AG08396 (cell line): ENCODE measurements at places on chromosomes 5 and 9.

DNA sequence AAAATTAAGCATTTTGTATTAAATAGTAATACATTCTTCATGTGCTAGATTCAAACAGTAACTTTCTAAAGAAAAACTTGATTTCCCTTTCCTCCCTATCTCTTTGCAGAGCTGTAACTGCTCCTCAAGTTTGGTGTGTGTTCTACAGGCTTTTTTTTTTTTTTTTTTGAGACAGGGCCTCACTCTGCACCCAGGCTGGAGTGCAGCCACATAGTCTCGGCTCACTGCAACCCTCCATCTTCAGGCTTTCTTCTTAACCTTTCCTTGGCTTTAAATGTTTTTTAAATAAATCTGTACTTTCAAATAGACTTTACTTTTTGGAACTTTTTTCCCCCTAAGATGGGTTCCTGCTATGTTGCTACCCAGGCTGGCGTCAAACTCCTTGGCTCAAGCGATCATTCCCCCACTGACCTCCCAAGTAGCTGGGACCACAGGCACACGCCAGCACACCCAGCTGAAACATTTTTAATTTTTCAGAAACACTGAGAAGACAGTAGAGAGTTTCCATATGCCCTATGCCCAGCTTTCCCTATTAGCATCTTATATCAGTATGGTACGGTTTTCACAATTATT lies 9.1 kb downstream of the NDFIP1 start:
- DNase-seq, result no peak

DNA sequence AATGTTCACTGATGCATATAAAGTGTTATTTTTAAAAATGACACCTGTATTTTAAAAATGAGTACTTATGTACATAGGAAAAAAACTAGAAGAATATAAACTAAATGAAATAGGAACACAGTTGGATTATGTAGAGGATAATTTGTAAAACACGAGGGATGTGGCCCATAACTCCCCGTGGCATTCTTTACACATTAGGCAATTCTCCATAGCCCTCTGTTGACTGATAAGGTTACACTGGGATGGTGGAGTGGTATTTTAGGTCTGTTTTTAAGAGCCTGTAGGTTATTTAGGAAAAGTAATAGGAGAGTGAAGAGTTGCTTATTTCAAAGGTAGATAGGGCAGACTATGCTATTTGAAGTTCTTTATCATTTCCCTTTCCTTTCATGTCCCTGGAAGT lies 1.8 kb downstream of the CAVIN4 start:
- no peak for DNase-seq

- no peak for DNase-seq
These were observed 54.1 kb downstream of the SPEF2 start for GRCh38 chr5:35671541-35672295.

DNA sequence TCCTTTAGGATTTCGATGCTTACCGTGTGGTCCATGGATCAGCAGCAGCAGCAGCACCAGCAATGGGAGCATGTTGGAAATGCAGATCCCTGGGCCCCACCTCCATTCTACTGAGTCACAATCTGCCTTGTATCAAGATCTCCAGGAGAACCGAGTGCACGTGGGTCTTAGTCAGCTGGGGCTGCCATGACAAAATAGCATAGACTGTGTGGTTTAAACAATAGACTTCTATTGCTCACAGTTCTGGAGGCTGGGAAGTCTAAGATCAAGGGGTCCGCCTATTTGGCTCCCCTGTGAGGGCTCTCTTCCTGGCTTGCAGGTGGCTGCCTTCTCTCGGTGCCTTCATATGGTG lies 1.3 kb upstream of the PROP1 start:
- DNase-seq, result peak; percentile 33

- no peak for DNase-seq
These were observed 709 bp upstream of the GAPT start for GRCh38 chr5:58490402-58491050.

- no peak for DNase-seq
These were observed 125.5 kb upstream of the LIFR start for GRCh38 chr5:38681966-38682365.

DNA sequence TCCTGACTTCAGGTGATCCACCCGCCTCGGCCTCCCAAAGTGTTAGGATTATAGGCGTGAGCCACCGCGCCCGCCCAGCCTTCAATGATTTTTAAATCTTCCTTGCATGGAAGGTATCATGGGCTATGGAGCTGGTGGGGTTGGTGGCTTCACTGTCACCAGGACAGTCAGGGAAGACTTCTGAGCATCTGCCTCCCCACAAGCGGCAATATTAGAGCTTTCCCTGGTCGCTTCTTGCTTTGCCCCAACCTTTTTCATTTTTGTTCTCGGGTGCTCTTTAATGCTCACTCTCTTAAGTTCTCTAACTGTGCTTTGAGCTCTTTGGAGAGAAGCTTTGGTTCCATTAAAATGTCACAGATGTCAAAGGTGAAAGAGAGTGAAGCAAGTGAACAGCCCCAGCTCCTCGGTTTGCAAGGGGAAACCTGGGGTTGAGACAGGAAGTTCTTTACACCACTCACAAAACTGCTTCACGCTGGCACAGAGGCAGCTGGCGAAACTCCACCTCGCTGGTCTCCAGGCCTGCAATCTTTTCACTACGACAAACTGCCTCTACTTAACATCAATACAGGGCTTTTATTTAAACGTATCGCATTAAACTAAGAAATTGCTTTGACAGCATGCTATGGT lies 142.5 kb upstream of the RETREG1 start:
- DNase-seq, result no peak

- no peak for DNase-seq
These were observed 58.2 kb downstream of the ADAMTS2 start for GRCh38 chr5:179287071-179287470.

DNA sequence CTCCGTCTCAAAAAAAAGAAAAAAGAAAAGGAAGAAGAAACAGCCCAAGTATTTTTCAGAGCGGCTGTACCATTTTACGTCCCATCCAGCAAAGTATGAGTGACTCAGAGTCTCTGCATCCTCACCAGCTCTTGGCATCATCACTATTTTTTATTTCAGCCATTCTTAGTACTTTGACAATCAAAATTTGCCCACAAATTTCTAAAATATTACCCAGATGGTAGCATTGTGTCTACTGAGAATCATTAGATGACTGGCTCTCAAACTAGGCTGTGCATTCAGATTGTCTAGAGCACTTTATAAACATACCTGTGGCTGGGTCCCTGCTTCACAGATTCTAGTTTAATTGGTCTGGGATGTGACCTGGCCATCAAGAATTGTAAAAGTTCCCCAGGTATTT lies 21.6 kb upstream of the MELK start:
- no peak for DNase-seq

DNA sequence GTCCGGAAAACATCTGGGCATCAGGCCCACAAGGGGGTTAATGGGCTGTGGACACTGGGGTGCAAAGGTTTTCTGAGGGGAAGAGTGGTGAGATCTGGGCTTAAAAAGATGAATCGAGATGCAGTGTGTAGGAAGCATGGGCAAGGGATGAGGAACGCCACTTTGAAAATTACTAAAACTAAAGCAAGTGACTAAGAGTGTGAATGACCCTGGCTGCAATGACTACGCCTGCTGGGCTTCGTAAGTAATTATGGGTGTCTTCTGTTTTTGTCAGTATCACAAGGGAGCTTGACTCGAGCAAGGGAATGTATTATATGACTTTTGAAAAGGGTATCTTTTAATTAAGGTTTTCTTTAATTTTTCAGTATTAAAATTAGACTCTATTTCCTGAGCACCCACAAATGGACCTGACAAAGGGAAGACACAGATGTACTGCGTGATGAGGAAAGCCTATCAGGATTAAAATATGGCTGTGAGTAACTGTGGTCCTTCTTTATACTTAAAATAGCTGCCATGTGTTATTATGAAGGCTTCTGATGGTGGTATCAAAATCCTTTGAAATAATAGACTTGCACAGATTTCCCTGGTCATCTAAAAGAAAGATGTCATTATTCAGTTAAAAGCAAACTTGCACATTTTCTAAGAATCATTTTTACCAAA lies 4.2 kb downstream of the CTXN3 start:
- DNase-seq, result no peak

GRCh38 chr9:134698111-134698510 lies 56.5 kb downstream of the COL5A1 start:
- DNase-seq, result no peak

GRCh38 chr9:1173211-1173610 lies 123.1 kb downstream of the DMRT2 start:
- no peak for DNase-seq

- no peak for DNase-seq
These were observed 58.3 kb upstream of the LHFPL2 start for GRCh38 chr5:78706825-78707224.

GRCh38 chr5:73826301-73827105 lies 200.5 kb downstream of the ARHGEF28 start:
- peak; percentile 36 for DNase-seq

- DNase-seq, result no peak
These were observed 1.5 kb upstream of the GLRA1 start for GRCh38 chr5:151926188-151926587.

GRCh38 chr5:67031692-67032091 lies 164.9 kb downstream of the CD180 start:
- DNase-seq, result no peak

- no peak for DNase-seq
These were observed 201.9 kb downstream of the NR3C1 start for GRCh38 chr5:143201589-143201988.

- DNase-seq, result no peak
These were observed 23.3 kb upstream of the MEGF9 start for GRCh38 chr9:120737416-120738165.

GRCh38 chr9:115415450-115415849 lies 297.5 kb upstream of the TNC start:
- no peak for DNase-seq

DNA sequence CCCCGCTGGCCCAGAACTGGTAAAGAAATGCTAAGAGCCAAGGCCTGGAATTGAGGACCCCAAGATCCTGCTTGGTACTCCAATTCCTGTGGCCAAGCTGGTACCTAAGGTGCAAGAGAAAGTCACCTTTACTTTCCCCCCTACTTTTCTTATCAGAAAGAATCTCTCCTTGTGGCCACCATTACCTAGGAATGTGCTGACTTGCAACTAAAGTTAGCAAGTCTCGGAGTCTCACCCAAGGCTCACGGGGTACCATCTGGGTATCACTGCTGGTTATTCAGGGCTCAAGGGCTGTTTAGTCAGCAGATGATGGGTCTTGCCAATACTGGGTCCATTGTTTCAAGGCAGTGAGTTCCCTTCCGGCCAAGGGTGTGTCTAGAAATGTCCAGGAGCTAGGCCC lies 270.2 kb downstream of the KDM4C start:
- no peak for DNase-seq

DNA sequence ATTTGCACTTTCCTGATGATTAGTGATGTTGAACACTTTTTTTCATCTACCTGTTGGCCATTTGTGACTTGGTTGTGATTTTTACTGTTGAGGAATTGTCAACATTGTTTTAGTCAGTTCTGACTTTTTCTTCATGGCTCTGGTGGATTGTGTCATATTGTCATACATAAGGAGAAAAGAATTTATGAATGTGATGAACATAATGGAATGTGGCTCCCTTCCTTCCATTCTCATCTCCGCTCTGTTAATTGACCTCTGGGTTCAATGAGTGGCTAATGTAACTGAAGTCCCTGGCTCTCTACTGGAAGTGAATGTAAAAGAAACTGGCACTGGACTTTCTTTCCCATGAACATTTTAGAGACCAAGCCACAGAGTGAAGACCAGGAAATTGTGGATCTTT lies 49.2 kb downstream of the KIAA1958 start:
- DNase-seq, result peak; percentile 8

- DNase-seq, result no peak
These were observed 14.6 kb downstream of the FOXD1 start for GRCh38 chr5:73433982-73434342.

GRCh38 chr9:30796764-30797163 lies 1587.7 kb upstream of the ACO1 start:
- no peak for DNase-seq

DNA sequence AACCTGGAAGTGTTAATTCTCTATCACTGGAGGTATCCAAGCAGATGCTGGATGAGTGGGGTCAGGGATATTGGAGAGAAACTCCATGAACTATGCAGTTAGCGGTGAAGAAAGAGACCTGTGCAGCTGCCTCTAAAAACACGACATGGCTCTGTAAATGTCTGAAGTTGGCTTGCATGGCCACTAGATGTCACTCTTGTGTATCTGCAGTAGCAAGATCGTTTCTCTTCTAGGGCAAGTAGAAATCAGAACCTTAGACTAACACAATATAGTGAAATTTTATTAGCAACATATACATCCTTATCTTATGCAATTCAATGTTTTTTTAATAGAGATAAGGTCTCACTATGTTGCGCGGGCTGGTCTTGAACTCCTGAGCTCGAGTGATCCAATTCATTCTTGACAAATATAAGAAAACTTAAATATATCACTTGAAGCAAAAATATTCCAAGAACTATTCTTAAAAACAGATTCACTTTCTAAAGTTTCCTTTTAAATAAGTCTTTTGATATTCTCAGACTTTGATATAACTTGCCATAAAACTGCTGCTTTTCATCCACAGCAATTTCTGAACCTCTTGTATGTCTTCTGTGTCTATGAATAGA lies 2.9 kb downstream of the OR2S2 start:
- DNase-seq, result peak; percentile 60

DNA sequence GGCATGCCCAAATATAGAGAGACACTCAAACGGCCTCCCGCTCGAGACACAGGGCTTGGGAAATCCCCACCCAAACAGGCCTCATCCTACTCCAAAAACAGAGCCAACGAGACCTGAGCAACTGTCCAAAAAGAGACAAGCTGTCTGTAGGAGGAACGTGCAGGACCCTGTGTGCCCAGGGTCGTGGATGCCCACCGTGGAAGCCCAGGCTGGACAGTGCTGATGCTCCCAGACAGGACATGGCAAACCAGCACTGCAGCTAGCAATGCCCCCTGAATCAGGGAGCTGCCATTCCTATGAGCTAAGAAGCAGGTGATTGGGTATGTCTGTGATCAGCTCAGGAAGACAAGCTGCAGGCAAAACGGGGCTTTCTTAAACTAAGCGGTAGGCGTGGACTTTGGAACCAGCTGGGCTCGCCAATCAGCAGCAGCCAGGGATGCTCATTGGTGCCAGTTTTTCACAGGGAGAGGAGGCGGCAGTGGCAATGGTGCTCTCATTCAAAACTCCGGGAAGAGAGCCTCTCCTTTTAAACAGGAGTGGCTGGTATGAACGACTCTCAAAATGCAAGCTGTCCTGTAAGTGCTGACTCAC lies 113.1 kb upstream of the IRX2 start:
- DNase-seq, result no peak

- DNase-seq, result no peak
These were observed 28.2 kb downstream of the TCERG1 start for GRCh38 chr5:146475190-146475780.

DNA sequence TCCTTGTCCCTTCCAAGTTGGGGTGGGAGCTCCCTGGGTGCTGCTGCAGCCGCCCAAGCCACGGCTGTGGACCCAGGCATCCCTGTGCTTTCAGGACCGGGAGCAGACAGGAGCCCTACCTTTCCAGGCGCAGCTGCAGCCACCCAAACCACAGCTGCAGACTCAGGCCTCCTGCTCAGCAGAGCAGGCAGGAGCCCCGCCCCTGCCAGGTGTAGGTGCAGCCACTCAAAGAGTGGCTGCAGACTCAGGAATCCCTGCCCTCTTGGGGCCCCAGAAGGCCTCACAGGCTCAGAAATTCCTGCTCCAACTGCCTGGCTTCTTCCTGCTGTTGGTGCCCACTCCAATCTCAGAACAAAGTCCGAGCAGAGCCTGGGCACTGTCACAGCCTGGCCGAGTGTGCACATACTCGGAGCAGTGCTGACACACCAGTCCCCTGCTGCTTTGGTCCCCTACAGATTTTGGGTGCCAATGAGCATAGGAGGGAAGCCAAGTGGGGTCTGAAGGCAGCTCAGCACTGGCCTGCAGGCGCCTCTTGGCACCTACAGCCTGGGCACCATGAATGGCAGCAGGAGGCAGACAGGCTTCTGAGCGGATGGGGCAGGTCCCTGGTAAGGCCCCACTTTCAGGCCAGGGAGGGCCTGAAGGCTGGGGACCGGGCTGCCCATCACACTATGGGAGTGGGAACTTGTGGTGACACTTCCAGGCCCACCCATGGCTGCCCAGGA lies 6.0 kb upstream of the TESK1 start:
- no peak for DNase-seq
